Memory B cell (primary cell): ENCODE measurements at places on chromosomes 3 and 15.

DNA sequence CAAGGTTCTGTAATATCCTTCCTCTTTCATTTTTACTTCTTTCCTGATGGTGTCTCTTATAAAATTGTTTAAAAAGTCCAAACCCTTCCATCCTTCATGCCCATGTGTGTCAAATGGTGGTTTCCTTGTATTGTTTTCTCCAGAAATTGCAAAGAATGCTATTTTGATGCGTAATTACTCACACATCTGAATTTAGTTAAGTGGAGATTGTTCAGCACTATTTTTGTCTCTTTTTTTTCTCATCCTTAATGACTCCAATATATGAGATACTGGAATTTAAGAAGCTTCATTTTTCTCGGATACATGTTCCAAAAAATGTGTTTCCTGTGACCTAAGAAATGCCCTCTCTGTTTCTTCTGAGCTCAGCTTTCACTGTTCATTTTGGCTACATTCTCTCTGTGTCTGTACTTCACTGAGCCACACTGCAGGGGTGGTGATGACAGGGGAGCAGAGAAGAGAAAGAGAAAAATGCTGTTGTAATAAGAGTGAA, 799.8 kb downstream of the DIPK2A start:
- DNase-seq, result no peak

DNA sequence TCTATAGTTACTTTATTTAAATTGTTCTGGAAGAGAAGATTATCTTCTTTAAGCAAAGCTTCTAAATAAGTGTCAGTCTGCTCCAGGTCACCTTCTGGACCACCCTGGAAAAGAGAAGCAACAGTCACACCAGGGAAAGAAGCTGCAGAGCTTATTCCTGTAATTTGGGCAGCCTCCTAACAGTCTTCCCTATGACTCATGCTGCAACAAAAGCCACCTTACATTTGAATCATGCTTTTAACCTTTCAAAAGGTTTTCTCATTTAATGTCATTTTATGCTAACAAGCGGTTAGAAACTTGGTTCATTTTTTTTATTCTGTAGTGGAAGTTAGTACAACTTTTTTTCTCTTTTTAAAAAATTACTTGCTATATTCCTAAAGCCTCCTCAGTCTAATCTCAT, 5.3 kb upstream of the GUCA1C start:
- no peak for DNase-seq

GRCh38 chr3:130661140-130661891, 85.3 kb downstream of the PIK3R4 start:
- no peak for DNase-seq

DNA sequence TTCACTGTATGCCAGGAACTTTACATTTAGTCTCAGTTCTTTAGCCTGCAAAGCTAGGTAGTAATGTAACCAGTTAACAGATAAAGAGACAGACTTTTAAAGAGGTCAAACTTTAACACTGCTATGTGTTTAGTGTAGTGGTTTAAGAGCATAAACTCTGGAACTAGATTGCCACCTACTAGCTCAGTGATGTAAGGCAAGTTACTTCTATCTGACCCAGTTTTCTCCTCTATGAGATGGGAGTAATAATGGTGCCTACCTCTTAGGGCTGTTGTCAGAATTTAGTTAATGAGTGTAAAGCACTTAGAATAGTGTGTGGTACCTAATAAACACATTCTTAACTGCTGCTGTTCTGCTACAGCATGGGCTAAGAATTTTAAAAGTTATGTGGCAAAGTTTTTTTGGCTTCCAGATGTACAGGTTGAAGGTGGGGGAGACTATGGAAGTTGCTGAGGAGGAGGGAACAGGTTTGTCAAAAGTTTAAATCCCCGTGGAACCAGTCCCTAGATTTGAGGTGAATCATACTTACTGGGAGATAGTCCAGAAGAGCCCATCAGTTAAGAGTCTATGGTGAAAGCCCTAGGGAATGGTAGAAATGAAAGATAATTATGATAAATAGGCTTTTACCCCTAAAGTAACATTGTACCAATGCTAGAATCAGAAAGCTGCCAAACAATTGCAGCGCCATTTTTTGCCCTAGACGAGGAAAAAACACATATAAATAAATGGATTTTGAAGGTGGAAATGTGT, 13.9 kb downstream of the TSC22D2 start:
- no peak for DNase-seq

DNA sequence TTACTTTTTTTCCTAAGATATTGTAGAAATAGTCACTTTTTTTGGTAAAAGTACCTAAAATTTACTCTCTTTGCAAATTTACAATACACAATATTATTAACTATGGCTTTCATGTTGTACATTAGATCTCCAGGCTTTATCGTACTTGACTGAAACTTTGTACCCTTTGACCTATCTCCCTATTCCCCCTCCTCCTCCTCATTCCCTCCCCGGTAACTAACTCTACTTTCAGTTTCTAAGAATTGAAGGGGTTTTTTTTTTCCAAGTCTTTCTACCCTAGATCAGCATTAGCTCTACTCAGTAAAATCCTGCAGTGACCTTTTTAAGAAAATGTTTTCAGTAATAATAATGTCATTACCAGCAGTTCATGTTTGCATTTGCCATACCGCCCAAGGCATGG, 10.1 kb downstream of the HACL1 start:
- DNase-seq, result no peak

- no peak for DNase-seq
Observed at GRCh38 chr3:40470701-40471100, 6.2 kb upstream of the ZNF619 start.

DNA sequence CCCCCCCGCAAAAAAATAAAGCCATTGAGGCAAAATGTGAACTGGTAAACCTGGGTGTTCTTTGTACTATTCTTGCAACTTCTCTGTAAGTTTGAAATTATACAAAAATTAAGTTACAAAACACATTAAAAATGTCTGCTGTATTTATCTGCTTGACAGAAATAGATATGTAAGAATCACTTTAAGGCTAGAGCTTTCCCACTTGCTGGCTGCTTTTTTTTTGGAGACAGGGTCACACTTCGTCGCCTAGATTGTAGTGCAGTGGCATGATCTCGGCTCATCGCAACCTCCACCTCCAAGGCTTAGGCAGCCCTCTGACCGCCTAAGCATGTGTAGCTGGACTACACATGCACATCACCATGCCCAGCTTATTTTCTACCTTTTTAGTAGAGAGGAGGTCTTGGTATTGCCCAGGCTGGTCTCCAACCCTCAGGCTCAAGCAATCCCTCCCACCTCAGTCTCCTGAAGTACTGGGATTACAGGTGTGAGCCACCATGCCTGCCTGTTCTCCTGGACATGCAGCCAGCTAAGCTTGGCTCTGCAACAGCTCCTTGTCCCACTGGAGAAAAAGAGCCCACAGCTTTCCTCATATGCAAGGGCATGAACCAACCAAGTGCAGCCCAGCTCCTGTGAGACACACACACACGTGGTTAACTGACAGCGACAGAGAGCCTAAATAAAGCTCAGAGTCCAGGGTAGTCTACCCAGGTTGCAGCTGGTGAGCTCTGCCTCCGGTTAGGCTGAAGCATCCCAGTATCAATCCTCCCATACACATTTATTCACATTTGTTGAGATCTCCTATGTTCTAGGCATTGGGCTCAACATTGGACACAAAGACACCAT, 4.5 kb downstream of the RPS17 start:
- peak; percentile 9 for DNase-seq

GRCh38 chr3:115792206-115792955, 169.1 kb downstream of the GAP43 start:
- DNase-seq, result no peak

- DNase-seq, result no peak
Observed at GRCh38 chr3:172305552-172305951, 142.7 kb downstream of the GHSR start.

GRCh38 chr3:42665050-42665878, 11.8 kb downstream of the ZBTB47 start:
- DNase-seq, result no peak

DNA sequence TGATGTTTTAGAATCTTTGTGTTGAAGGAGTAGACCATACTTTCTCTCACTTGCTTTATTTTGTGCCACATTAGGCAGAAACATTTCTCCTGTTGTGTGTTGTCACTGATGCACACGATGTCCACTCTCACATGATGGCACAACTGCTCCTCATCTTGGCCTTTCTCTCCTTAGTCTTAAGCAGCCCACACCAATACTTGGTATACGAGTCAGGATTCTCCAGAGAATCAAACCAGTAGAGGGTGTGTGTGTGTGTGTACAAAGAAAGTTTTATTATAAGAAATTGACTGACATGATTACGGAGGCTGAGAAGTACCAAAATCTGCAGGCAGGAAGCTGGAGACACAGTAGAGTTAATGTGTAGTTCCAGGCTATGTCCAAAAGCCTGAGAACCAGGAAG, 187.1 kb downstream of the ALCAM start:
- DNase-seq, result no peak

DNA sequence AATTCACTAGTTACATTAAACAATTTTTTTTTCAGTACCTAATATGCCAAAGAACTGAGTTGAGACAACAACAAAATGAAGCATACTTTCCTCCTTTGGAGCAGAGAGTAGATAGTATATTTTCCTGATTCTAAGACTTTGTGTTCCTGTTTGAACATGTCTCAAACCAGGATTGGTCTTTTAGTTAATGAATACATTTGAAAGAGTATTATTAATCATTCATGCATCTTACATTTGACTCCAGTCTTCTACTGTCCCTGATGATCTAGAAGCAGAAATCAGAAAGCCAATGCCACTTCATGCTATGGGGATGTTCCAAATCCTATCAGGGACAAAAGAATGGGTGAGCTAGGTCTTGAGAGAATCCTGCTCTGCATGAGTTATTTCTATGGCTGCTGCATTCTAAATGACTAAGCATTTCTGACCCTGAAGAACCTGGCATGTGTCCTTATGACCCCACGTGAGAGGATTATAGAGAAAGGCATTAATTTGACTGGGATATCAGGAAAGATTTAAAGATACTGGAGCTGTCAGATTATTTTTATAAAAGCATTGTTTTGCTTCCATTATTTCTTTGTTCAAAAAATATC, 32.9 kb upstream of the MBNL1 start:
- DNase-seq, result no peak

GRCh38 chr3:184571750-184572377, 10.3 kb downstream of the EPHB3 start:
- no peak for DNase-seq

GRCh38 chr15:85780225-85780985, 14.3 kb downstream of the KLHL25 start:
- no peak for DNase-seq

GRCh38 chr3:197554562-197555280, 1.0 kb downstream of the BDH1 start:
- peak; percentile 90 for DNase-seq

DNA sequence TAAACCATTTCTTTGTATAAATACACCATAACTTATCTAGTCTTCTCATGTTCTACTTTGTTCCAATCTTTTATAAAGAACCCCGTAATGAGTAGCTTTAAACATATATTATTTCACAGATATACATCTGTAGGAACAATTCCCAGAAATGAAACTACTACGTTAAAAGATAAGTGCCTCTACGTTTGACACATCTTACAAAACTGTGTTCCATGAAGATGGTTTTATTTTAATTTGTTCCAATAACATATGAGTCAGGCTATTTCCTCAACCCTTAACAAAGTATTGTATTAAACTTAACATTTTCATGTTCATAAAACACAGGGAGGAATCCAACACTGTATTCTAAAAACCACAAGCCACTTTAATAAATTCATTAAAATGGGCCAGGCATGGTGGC, 52.9 kb downstream of the TRPM7 start:
- DNase-seq, result no peak

DNA sequence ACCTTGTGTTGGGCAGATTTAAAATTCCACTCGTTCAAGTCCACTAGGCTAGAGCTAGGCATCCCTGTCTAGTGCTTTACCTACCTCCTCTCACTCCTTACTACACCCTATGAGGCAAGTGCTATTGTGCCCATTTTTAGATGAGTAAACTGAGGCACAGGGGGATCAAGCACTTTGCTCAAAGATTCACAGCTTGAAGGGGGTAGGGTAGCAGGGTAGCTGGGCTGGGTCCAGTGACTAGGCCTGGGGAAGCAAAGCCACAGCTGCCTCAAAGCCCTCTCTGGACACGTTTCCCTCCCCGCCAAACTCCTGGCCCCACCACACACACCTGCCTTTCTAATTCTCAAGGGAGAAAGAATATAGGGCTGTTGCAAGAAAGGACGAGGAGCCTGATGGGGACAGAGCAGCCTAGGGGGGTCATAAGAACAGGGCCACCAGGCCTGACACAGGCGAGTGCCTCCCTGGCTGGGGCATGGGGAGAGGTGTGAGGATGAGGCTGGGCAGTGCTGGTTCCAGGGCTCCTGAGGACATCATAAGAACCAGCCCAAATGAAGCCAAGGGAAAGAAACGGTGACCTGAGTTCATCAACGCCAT, 34.8 kb upstream of the SFMBT1 start:
- DNase-seq, result no peak

- DNase-seq, result no peak
Observed at GRCh38 chr15:59364248-59364647, 8.4 kb downstream of the MYO1E start.

GRCh38 chr15:42203891-42204290, 4.2 kb downstream of the VPS39 start:
- DNase-seq, result no peak

- DNase-seq, result peak; percentile 33
Observed at GRCh38 chr3:148992027-148992634, 791 bp downstream of the GYG1 start.

DNA sequence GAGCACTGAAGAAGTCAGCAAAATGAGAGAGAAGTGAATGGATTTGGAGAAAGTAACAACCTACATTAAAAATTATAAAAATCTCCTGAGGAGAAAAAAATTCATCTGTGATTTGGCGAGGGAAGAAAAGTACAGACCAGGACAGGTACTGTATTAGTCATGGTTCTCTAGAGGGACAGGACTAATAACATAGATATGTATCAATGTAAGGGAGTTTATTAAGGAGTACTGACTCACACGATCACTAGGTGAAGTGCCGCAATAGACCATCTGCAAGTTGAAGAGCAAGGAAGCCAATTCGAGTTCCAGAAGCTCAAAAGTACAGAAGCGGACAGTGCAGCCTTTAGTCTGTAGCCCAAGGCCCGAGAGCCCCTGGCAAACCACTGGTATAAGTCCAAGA, 1004.4 kb upstream of the ALCAM start:
- DNase-seq, result no peak

- peak; percentile 72 for DNase-seq
Observed at GRCh38 chr15:58957101-58957973, 23.9 kb upstream of the SLTM start.

DNA sequence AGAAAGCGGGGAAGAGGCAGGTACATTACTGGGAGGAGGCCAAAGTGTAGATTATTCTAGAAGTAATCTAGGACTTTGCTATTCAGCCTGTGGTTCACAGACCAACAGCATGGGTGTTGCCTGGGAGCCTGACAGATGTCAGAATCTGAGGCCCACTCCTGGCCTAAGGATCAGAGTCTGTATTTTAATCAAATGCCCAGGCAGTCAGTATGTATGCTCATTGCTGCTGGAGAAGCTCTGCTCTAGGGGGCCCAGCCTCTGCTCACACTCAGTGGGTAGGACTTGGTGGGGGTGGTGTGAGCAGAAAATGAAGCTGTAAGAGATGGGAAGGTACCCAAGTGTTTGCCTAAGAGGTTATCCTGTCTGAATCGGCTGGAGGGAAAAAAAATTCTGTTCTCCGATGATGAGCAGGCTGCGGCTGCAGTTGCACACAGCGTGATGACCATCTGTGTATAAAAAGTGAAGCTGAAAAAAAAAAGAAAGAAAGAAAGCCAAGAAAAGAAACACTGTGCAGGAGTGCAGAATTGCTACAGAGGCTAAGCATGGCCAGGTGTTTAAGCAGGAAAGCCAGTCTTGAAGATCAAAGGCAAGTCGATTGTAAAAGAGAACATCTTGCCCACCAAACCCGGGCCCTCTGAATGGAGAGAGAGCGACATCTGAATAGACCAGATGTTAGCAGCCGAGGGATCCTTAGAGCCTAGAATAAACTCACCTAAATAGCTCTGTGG, 65.2 kb downstream of the EIF4E3 start:
- no peak for DNase-seq

- DNase-seq, result no peak
Observed at GRCh38 chr3:10363935-10364334, 43.0 kb upstream of the SEC13 start.
